Large intestine (tissue), 12 donors: ENCODE measurements at places on chromosomes 4 and X.

GRCh38 chr4:26493461-26493860, 3.2 kb upstream of the CCKAR start:
- DNase-seq: no peak

DNA sequence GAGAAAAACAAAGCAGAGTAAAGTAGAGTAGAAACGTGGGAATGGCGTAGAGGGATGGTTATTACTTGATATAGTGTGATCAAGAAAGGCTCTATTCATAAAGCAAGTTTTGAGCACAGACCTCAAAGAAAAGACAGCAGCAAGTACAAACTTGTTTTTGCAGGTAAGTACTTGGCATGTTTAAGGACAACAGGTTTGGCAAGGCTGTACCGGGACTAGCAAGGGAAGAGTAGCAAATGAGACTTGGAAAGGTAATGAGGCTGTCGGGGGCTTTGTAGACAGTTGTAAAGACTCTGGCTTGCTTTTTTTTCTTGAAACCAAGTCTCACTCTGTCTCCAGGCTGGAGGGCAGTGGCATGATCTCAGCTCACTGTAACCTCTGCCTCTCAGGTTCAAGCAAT, 40.9 kb downstream of the NEK1 start:
- DNase-seq: no peak

GRCh38 chrX:149641432-149641831, 9.8 kb upstream of the TMEM185A start:
- DNase-seq: no peak

- no peak for DNase-seq
Measured at GRCh38 chr4:56755901-56756300, 65.6 kb downstream of the SPINK2 start.
